ENCODE measurements at places on chromosomes 4 and X.

DNA sequence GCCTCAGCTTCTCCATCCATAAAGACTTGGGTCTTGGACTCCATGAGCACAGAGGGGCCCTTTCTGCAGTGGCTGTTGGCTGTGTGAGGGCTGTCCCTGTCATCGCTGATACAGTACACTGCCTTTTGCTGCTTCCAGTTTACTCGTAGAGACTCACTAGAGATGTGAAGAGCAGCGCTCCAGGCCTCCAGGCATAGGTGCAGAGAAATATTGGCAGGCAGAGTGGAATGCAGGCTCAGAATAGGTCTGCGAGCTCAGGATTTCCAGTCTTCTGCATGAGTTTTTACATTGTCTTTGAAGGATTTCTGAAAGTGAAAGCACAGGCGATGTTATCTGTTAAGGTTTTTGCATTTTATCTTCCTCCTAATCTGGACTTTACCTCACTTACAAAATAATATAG, 97.4 kb downstream of the AASDH start:
- no peak for DNase-seq

GRCh38 chr4:110195561-110196205, 2.7 kb downstream of the ELOVL6 start:
- no peak for DNase-seq

DNA sequence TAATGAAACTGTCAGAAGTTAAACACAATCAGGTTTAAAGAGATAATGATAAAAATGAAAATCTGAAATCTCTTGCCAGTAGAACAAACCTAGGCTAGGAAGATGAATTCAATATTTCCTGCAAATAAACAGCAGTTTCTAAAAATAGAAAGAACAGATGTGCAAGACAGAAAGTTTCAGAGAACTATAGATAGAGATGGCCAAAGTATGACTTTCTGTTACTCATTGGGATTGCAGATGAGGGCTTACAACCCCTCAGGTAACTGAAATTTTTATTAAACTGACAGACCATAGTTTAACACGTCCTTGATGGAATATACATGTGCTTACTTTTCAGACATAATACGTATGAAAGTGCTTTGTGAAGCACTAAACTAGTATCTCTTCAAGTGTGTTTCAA, 82.3 kb upstream of the PPARGC1A start:
- DNase-seq: no peak

DNA sequence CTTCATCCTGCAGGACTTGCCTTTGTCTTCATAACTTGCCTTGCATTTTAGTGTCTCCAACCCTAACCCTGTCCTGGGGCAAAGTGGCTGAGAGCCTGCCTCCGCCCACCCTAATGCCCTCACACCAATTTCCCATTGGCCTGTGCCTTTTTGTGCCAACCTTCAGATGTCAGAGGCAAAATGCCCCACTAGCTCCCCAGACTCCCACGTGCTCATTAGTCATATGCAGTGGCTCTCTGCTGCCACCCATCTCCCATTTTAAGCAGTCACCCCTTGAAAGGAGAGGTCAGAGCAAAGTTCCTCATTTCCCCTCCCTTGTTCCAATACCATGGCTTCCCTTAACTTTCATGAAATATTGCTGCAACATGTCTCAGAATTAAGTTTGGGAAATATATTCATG, 74.8 kb upstream of the PASD1 start:
- DNase-seq: peak; percentile 15

DNA sequence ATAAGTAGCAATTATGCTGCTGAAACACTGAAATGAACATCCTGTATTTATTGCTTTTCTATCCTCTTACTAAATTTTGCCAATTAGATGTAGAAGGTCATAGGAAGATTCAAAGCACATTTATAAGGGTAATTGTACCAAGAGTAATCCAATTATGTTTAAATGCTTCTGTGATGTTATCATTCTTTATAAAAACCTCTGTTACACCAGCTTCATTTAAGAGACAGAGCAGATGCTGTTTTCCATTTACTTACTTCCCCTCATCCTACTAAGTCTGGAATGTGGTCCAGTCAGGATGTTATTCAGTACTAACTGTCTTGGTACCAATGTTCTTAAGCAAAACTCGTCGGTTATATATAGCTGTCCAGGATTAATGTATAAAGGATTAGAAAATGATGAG, 539.6 kb downstream of the PDHA2 start:
- DNase-seq: no peak

DNA sequence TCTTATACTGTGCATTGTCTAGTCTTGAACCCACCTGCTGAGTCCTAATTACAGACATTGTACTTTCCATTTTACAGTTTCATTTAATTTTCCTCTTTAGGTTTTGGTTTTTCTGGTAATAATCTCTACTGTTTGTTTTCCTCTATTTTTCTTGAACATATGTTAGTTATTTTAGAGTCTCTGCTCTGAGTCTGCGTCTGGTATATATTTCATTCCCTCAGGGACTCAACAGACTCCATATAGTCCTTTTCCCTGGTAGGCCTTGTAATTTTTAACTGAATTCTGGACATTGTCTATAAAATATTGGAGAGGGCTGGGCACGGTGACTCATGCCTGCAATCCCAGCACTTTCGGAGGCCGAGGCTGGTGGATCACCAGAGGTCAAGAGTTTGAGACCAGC, 121.8 kb upstream of the STOX2 start:
- DNase-seq: no peak

DNA sequence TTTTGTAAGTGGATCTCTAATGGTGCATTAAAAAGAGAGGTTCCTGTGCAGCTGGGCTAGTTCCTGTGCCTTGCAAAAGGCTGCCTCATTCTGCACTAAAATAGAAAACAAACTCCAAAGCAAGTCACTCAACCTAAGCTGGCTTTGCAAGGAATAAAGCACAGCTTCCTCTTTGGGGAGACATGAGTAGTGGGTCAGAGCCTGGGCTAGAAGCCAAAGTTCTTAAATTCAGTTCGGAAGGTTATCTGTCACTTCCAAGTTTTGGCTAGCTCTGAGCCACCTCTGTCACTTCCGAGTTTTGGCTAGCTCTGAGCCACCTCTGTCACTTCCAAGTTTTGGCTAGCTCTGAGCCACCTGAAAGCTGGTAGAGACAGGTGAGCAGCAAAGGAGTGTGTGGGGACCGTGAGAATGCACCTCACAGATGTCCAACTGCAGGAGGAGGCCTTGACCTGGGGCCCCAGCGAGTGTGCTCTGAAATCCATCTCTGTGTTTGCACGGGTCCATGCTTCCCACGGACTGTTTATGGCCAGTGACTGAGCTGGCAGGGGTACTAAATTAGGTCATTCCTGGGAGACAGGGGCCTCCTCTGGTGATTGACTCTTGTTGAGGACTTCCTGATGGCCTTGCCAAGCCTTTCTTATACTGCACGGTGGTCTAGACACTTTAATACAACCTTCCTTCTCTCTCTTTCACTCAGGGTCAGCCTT, 36.4 kb upstream of the MAMLD1 start:
- DNase-seq: no peak

GRCh38 chrX:133598601-133599335, 183.5 kb upstream of the GPC4 start:
- no peak for DNase-seq

DNA sequence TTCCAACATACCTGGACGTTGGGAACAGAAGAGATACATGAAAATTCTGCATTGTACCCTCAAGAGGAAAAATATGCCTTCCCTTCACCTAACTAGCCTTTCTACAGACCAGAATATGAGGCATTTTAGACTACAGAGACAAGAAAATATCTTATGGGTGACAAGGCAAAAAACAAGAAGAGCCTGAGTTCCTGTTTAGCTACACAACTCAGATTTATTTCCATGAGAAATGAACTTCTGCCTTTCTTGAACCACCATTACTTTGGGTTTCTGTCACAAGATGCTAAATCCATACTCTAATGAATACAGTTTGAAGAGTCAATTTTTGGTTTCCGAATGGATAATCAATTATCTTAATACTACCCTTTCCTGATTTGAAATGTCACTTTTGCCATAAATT, 18.7 kb downstream of the RCHY1 start:
- DNase-seq: no peak

- DNase-seq: no peak
These were observed 21.2 kb upstream of the SLC25A31 start for GRCh38 chr4:127708985-127709384.

DNA sequence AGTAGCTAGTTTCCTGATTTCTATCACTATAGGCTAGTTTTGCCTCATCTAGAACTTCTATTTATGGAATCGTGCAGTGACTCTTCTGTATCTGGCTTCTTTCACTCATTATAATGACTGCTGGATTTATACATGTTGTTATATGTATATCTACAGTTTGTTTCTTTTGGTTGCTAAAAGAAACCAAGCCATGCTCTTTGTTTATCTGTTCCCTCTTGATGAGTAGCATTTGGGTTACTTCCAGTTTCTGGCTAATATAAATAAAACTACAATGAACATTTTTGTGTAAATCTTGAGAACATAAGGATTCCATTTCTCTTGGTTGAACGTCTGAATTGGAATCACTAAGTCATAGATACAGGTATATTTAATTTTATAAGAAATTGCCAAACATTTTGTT, 73.9 kb downstream of the ARHGAP24 start:
- no peak for DNase-seq

DNA sequence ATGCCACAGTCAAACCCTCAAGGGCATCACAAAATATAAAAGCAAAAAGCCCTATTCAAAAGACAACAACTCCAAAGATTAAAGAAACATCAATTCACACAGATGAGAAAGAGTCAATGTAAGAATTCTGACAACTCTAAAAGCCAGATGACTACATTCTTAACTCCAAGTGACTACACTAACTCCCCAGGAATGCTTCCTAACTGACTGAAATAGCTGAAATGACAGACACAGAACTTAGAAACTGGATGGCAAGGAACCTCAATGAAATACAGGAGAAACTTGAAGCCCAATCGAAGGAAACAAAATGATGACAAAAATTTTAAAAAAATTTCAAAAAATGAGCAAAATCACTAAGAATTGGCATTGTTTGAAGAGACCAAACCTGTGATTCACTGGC, 1047.6 kb upstream of the PCDH10 start:
- DNase-seq: no peak

DNA sequence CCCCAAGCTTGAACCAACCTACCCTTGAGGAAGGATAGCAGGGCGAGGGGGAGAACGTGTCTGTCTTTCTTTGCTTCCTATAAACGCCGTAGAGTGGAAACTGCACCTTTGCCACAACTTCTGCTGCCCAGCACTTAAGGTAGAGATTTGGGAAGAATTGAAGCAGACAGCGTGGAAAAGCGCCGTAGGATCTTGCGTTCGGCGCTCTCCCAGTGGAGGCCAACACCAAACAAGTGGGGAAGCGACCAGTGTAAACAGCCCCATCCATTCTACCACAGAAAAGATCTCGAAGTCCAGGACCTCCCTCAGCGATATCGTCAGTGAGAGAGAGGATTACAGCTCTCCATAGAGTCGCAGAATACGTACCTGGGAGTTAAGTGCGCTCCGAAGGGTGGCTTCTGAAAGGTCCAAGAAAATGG, 3.9 kb upstream of the NKX6-1 start:
- no peak for DNase-seq

GRCh38 chr4:86894455-86894854, 2.2 kb upstream of the C4orf36 start:
- DNase-seq: no peak

- DNase-seq: no peak
These were observed 34.7 kb upstream of the LHFPL1 start for GRCh38 chrX:112714357-112714918.

- no peak for DNase-seq
These were observed 228.7 kb downstream of the PPP3CA start for GRCh38 chr4:101118617-101119016.

DNA sequence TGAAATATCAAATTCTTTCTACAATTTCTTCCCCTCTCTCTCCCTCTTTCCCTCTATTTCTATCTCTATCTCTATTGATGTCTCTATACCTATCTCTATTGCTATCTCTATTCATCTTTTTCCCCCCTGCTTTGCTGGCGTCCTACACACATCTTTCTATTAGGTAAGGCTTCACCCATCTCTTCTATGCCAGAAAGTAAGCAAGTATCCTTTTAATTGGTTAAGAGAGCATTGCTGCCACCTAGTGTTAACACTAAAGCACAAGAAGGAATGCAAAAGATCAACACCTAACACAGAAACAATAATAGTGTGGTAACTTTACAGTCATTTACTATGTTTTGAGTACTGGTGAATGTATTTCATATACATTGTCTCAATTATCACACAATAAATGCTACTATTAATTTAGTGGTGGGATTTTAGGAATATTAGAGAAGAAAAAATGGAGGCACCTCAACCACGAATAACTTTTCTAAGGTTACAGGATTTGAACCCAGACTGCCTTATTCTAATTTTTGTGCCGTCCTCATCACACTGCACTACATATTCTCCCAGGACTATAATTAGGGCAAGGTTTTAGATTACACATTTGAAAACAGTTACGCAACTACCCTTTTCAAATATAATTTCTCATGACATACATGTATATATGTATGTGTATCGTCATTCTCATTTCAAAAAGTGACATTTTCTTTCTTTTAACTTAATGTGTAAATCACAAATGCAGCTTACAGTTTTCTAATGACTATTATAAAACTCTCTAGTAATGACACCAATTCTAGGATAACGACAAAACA, 3.7 kb upstream of the C4orf36 start:
- no peak for DNase-seq

- no peak for DNase-seq
These were observed 138.4 kb upstream of the HCCS start for GRCh38 chrX:10972706-10973105.

GRCh38 chr4:62881210-62881609, 1528.0 kb downstream of the TECRL start:
- no peak for DNase-seq

DNA sequence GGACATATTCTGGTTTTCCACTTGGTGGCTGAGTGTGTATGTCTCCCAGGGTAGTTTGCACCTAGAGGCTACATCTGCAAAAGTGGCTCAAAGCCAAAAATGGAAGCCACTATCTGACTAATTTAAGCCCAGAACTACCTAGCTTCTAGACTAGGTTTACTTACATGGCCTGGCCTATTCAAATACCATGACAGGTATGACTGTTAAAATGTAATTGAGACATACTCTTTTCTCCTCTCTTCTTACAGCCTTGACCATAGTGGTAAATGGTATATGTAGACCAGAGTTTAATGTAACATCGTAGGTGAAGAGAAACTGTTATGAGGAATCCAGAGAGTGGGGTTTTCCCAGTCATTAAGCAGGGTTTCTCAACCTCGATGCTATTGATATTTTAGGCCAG, 2.6 kb upstream of the TRPC5 start:
- no peak for DNase-seq

GRCh38 chrX:150063138-150063518, 124.8 kb upstream of the EOLA2 start:
- DNase-seq: no peak
